NCI-H345 (cell line): ENCODE measurements at places on chromosomes 1 and 21.
A peak's percentile ranks its signal among the peaks of the same experiment; 100 is the strongest.

- DNase-seq = peak; percentile 61
Measured at GRCh38 chr1:215567491-215568298, 591 bp downstream of the KCTD3 start.

DNA sequence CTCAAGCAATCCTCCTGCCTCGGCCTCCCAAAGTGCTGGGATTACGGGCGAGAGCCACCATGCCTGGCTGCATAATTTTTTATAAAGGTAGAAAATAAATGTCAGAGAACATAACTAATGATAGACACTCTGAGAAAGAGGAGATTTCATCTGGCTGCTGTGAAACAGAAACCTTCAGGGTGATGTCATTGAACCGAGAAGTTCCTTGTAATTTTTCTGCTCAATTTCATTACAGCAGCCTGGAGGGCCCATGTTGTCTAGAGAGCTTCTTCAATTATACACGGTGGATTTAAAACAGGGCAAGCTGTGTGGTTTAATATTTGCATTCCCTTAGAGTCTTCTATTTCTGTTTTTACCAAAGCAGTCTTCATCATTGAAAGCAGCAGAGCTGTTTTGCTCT, 64.3 kb upstream of the MORC3 start:
- no peak for DNase-seq

DNA sequence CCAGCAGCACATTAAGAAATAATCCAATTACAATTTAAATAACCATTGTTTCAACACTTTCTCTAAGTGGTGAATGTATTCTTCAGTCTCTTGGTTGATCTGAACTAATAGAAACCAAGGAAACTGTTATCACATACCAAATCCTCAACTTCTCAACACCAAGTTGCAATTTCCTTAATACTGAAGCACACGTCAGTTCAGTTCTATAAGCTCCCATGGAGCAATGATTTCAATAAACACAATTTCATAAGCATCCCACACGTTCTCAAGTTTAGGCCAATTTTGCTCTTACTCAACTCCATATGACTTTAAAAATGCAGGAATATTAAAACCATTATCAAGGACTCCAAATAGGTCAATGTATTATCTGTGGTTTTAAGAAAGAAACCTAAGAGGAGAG, 5.8 kb upstream of the ERG start:
- no peak for DNase-seq

DNA sequence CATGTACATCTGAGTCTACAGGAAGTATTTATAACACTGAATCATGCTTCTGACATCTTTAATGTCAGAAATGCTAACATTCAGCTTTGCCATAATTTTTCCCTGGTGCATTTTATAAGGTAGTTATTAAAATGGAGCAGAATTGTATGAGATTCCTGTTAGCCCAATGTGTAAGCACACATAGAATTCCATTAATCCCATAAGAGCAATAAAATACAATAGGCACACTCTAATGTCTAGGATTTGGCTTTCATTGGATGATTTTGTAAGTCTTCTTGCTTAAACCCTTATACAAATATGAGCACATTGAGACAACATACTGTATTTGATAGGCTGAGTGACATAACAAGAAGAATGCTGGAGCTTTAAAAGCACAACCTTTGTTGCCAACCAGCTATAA, 256.4 kb downstream of the HMCN1 start:
- DNase-seq = no peak

DNA sequence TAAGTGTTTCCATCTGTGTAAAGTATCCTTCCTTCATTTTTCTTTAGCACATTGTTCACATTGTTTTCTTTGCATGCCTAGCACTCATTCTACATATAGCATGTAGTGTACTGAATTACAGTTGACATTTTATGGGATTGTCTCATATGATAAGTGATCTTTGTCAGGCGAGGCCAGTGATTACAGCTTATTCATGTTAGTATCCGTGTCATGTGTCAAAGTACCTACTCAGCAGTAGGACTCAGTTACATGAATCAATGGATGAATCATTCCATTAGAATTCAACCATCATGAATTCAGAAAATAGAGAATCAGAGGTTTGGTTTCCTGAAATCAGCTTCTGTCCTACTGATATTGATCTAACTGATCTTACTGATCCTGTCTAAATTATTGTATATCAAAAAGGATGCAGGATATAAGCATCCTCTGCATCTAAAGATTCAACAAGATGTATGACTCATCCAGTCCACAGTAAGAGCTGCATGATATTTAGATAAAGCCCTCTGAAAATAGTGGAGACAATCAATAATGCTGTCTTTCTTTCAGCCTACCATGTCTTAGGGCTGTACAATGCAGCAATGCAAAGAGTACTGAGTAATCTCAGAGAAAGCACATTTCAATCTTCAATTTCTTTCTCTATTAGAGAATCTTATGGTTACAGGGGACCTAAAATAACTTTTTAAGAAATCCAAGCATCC, 20.7 kb upstream of the HRNR start:
- no peak for DNase-seq

- DNase-seq = no peak
Measured at GRCh38 chr1:162133566-162133965, 64.1 kb downstream of the NOS1AP start.

GRCh38 chr1:3732434-3733093, 19.7 kb upstream of the CCDC27 start:
- DNase-seq = no peak

- no peak for DNase-seq
Measured at GRCh38 chr1:81183553-81183952, 617.2 kb upstream of the ADGRL2 start.

- no peak for DNase-seq
Measured at GRCh38 chr1:30656171-30656940, 67.0 kb downstream of the MATN1 start.

DNA sequence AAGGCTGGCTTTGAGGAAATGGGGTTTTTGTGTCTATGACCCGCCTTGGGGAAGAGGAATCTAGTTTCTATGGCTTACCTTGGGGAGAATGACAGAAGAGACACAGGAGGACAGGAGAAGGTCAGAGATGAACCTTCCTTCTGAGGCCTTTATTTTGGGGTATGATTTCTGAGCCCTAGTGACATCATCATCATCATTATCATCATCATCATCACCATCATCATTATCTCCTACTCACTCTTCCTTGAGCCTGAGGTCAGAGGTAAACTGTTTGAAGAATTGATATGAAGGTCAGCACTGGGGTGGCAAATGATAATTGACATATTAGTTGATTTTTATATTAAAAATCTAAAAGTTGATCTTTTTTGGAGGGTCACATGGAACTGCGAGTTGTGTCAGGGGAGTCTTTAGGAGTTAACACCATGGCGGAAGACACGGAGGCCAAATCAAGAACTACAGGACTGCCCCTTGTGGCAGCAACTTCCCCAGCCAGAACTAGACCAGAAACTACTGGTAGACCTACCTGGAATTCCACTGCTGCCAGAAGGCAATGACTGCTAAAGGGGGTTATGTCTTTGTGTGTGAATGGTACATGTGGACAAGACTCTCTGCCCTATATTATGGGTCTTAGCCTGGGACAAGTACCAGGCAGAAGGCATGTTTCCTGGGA, 49.8 kb upstream of the WLS start:
- DNase-seq = no peak

GRCh38 chr1:152735648-152736047, 22.2 kb upstream of the KPRP start:
- no peak for DNase-seq

DNA sequence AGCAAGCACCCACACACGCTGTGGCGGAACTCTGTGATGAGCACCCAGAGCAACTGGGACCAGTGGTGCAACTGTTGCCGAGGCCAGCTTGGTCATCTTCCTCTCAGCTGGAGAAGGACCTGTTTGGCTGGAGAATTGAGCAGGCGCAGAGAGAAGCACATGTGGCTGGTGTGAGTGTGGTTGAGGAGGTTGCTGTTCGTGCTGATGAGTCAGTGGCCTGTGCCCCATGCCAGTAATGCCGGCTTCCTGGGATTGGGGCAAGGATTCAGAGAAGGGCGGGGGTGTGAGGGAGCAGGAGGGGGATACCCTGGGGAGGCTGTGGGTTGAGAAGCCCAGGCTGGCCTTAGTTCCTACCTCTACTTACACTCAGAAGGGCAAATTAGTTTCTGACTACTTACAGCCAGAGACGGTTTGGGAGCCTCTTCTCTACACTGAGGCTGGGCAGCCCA, 57.5 kb upstream of the EPS8L3 start:
- DNase-seq = no peak

GRCh38 chr1:37930246-37931101, 16.4 kb downstream of the INPP5B start:
- DNase-seq = no peak

DNA sequence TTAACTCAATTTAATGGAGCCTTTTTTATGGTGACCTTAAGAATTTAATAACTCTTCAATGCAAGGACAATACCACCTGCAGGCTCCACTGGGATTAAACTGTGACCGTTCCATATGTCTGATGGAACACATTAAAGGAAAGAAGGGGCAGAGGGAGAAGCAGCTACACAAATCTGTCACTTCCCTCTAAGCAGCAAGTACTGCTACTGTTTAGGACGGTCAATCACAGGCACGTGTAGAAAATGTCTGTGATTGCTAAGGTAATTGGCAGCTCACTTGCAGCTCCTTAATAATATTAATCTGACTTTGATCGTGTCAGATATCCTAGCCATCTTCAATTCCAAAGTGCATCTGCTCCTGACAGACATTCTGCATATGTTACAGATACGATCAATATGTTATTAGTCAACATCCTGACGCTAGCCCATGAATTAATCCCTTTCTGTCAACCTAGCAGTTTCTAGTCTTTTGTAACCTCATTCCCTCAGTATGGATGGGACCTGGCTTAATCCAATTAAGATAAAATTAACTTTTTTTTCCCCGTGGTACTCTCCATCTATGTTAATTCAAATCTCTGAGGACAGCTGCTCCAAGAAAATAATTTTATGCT, 1012.4 kb downstream of the AMY1C start:
- no peak for DNase-seq

DNA sequence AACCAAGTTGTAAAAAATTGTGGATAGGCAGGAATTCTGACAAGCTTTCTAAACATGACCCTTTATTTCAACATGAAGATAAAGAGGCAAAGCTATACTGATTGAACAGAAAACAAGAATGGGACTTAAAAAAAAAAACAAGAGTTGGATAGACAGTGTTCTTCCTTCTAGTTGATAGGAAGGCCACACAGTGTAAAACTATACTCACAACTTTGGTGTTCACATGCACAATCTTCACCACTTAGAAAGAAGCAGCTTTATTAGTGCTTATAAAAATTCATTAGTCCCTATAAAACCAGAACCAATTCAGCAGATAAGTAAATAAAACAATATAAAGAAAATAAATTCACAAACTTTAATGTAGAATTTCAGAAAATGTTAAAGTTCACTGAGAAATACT, 101.8 kb downstream of the AKT3 start:
- no peak for DNase-seq

GRCh38 chr1:147723691-147724323, 36.6 kb downstream of the GJA5 start:
- peak; percentile 44 for DNase-seq

GRCh38 chr1:65605621-65606020, 185.2 kb downstream of the LEPR start:
- no peak for DNase-seq

- DNase-seq = no peak
Measured at GRCh38 chr21:41950941-41951351, 2.9 kb downstream of the C2CD2 start.

GRCh38 chr1:30715216-30715615, 8.2 kb downstream of the MATN1 start:
- no peak for DNase-seq

DNA sequence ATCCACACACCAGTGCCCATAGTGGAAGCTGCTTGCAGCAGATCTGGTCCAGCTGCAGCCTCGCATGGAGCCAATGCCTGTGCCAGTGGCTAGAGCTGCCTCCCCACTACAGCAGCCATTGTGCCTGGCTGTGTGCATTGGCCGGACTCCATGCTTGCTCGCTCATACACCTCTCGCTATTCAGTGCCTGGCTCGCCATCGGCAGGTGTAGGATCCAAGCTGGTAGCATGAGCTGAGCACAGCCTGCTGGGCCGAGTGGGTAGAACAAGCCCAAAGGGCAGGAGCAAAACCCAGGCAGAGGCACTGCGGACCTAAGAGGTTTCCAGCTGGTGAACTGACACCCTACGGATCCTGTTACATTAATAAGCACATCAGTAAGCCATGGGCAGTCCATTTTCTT, 1184.1 kb downstream of the AMY1C start:
- DNase-seq = no peak

- no peak for DNase-seq
Measured at GRCh38 chr1:8706291-8706690, 111.1 kb downstream of the RERE start.

- DNase-seq = no peak
Measured at GRCh38 chr1:171654201-171654941, 1.9 kb upstream of the MYOC start.

DNA sequence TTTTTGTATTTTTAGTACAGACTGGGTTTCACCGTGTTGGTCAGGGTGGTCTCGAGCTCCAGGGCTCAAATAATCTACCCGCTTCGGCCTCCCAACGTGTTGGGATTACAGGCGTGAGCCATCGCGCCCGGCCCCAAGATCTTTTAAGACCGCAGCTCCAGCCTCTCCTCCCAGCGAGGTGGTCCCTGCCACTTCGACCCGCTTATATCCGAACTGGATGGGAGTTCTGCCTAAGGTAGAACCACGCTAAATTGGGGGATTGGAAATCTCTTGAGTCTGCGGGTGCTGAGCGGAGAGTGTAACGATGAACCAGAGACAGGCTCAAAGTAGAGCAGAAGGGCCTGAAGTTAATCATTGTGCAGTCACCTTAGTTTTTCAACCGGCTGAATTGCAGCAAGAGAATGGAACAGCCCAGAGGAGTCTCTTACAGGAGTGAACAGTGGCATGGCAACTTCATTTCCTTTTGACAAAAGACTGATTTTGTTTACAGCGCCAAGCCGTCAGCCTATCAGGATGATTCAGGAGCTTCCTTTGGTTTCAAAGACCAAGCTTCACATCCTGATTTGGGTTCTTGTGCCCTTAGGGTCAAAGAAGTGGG, 726 bp upstream of the CYB5R1 start:
- peak; percentile 18 for DNase-seq

- DNase-seq = no peak
Measured at GRCh38 chr1:220925707-220926106, 46.5 kb downstream of the HLX start.

GRCh38 chr1:56920591-56921001, 45.2 kb downstream of the C8B start:
- DNase-seq = no peak

GRCh38 chr1:110019770-110020169, 14.7 kb upstream of the STRIP1 start:
- DNase-seq = no peak

- peak; percentile 73 for DNase-seq
Measured at GRCh38 chr1:43285269-43285990, at the start of gene C1orf210. Gene C1orf210 (minus strand): TSS chr1:43285581. CDS start chr1:43283270, 2,311 bp downstream.
